ENCODE measurements at places on chromosomes 2 and 18.

GRCh38 chr2:222423632-222424275, 589 bp upstream of the SGPP2 start:
- peak; percentile 15 for DNase-seq

DNA sequence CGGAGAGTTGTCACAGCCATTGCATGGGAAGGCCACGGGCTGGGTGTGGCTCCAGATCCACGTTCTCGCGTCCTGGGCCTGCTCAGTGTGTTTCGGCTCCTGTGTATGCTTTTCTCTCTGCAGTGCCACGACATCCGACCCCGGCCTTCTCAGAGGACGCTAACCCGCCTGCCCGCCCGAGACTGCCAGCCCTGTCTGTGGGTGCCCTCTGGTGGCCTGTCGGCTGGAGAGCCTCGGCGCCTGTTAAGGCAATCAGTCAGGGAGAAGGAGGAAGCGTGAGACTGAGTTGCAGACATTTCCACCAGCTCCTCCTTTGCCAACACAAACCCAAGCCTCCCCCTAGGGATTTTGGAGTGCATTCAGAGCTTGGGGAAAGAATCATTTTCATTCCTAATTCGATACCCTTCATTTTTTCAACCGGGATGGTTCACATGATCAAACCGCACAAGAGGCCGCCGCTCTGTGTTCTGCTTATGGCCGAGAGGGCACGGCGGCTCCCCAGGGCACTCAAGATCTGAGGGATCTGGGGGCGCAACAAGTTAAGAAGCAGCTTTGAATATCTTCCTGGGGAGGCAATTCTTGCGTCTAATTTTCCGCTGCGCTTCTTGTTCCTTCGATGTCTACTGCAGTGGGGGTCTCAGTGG, 37.5 kb upstream of the ZBTB7C start:
- DNase-seq = peak; percentile 54

DNA sequence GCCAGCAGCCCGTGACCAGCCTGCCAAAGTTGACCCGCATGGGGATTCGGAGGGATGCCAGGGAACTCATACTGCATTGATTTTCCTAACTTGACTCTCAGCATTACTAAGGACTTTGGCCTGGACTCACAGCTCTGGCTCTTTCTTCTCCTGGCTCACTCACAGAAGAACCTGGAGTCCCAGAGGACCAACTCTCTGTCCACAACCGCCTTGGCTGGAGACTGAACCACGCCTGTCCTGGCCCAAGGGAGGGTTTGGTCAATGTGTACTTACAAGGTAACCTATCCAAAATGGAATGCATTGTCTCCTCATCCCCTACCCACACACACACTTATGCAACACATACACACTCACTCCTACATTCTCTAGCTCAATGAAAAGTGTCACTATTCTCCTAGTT, 135.6 kb upstream of the KLHL29 start:
- DNase-seq = no peak

DNA sequence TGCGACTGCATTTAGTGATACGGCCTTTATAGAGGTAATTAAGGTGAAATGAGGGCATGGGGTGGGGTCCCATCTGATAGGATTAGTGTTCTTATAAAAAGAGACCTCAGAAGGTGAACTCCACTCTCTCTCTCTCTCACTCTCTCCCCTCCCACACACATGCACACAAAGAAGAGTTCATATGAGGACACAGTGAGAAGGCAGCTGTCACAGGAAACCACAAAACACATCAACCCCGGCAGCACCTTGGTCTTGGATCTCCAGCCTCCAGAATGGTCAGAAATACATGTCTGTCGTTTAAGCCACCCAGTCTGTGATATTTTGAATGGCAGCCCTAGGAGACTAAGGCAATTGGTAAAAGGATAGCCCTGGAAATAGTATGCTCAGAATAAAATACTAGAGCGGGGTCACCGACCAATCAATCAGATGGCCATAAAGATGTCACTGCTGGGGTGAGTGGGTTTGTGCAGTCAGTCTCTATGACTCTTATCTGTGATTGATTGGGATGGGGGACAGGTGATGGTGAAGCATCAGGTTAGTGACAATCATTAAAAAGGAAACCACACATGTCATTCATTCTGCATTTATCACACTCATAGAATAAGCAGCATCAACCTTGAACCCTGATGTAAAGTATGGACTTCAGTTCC, 118.9 kb upstream of the POU3F3 start:
- no peak for DNase-seq

- peak; percentile 12 for DNase-seq
Observed at GRCh38 chr2:197159661-197160211, 150.8 kb downstream of the ANKRD44 start.

DNA sequence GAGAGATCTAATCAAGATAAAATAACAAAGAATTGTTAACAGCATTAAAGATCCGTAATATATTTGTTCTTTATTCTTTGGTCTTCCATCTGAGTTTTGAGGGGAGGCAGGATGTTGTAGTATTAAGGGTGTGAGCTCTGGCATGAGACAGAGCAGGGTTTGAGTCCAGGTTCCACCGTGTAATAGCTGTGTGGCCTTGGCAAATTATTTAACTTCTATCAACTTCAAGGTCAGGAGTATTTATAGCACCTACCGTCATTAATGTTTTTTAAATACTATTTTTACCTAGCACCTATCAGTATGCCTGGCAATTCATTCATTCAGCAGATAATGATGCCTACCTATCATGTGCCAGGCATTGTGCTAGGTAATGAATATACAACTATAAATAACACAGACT, 180.1 kb upstream of the NABP1 start:
- no peak for DNase-seq

DNA sequence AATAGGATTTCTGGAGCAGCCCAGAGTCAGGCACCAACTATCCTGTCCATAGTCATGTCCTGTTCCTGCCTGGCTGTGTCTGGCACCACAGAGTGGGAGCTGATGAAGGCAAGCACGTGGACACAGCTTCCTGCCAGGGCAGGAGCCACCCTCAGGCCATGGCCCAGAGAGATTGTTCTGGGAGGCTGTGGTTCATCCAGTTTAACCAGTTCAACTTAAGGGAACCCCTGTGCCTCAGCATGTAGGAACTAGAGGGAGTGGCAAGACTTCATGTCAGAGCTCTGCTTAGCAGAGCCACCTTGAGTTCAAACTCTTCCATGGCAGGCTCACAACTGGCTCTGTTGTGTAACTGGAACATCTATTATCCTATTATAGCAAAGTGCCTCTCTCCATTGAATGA, 73.2 kb upstream of the NCKAP5 start:
- DNase-seq = no peak

- no peak for DNase-seq
Observed at GRCh38 chr2:216838151-216838550, 21.7 kb downstream of the TNP1 start.

DNA sequence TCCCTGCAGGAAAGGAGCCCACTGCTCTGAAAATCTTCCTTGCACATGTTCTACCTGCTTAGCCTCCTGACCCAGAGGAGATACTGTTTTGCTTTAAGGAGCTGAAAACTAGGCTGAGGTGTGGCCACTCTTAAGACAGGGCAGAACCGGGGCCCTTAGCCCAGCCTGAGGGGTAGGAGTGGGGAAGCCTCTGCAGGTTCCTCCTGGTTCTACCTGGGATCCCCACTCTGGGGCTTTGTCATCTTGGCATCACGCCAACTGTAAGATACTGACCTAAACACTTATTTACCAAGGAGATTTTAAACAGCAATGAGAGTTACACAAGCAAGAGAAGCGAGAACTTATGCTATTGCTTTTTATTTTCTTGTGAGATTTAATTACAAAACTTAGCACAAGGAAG, 86.9 kb downstream of the KCTD1 start:
- no peak for DNase-seq

GRCh38 chr2:70080610-70081200, 6.6 kb upstream of the PCBP1 start:
- no peak for DNase-seq

- no peak for DNase-seq
Observed at GRCh38 chr2:177229442-177230242, 17.0 kb downstream of the HNRNPA3 start.

GRCh38 chr2:8998418-8999101, 4.9 kb downstream of the MBOAT2 start:
- no peak for DNase-seq

- no peak for DNase-seq
Observed at GRCh38 chr2:209416913-209417312, 6.9 kb upstream of the MAP2 start.

- DNase-seq = no peak
Observed at GRCh38 chr2:15348045-15348444, 213.1 kb downstream of the NBAS start.

DNA sequence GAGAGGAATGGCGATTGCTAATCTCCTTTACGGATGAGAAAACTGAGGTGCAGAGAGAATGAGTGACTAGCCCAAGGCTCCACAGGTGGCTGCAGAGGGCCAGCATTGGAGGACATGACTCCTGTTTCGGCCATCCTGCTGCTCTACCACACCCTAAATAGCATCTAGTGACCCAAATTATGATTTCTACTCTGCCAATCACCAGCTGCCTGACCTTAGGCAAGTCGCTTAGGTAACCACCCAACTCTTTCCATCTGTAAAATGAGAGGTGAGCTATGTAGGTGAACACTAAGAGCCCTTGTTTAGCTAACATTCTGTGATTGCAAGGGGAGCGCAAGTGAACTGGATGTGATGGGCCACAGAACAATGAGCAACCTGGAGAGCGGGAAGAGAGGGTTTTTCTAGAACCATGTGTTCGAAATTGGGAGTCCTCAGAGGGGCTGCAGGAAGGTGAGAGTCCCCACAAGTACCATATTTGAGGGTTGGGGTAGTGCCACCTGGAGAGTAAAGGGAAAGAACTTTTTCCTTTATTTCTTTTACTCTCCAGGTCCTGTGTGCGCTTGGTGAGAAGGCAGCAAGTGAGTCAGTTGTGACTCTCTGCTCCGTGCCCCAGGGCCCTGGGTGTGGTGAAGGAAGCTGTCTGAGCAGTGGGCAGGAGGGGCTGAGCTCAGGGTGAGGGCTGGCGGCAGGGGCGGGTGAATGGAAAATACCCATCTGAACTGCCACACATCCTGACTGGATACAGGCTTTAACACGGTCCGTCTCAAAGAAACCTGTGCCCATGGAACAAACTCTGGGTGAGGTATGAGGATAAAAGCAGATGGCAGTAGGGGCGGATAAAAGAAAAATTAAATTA, 2.4 kb downstream of the CYP27C1 start:
- no peak for DNase-seq

DNA sequence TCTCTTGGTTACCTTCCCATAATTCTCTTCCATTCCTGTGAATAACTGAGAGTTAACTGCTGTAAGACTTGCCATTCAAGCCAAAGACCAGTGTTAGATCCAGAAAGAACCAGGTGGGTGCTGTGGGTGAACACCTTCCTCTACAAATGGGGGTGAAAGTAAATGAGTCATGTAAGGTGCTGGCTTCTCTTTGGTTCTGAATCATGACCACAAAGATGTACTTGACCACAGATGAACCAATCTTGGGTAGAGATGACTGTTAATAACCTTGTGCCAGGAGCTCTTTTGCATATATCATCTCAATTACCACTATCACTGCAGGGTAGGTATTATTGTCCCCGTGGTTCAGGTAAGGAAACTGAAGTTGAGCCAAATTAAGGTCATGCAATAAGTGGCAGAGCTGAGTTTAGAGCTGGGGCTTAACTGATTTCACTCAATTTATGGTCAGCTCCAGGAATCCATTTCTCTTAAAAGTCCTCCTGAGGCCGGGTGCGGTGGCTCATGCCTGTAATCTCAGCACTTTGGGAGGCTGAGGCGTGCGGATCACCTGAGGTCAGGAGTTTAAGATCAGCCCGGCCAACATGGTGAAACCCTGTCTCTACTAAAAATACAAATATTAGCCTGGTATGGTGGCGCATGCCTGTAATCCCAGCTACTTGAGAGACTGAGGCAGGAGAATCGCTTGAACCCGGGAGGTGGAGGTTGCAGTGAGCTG, 244.9 kb upstream of the CXCR4 start:
- no peak for DNase-seq

Data from stimulated activated CD8-positive, alpha-beta memory T cell treated with anti-CD3 and anti-CD28 coated beads, Interleukin-4, amount 100 ng/mL, for 24 hours (primary cell).